BJ (cell line): ENCODE measurements at places on chromosomes 16 and 17.

- no peak for DNase-seq
Observed at GRCh38 chr17:4476017-4476416, 22.7 kb upstream of the SPNS2 start.

DNA sequence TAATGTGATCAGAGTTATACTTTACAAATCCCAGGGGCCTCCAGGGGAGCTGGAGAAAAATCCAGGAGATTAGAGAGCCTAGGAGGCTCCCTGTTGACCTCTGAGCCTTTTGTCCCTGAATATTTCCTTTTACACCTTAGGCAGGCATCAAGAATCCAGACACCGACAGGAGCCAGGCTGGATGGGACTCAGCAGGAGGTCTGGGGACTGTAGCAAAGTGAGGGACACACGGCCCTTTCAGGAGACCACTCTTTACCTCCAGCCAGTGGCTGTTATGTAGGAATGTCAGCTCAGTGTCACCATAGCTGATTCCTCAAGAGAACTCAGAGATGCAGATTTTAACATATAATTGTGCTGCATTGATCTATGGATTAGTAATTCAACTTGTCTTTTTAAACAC, 198.4 kb downstream of the SHISA9 start:
- DNase-seq = no peak

- DNase-seq = no peak
Observed at GRCh38 chr16:87996962-87997880, 46.0 kb downstream of the BANP start.

GRCh38 chr17:76166906-76167305, 25.9 kb upstream of the FOXJ1 start:
- no peak for DNase-seq

- DNase-seq = no peak
Observed at GRCh38 chr16:49457196-49457595, 83.6 kb downstream of the C16orf78 start.

DNA sequence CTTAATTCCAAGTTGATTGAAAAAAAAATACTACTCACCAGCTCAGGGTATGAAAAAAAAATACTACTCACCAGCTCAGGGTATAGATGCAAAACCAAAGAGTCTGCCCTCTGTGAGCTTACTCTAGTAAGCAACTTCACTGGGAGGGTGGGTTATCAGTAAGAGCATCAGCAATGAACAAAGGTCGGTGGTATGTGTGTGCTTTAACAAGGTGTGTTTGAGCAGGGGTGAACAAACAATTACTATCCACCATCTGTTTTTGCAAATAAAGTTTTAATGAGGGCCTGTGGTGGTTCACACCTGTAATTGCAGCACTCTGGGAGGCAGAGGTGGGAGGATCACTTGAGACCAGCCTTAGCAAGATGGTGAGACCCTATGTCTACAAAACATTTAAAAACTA, 20.0 kb downstream of the NUFIP2 start:
- no peak for DNase-seq

GRCh38 chr17:49556223-49556943, 19.3 kb upstream of the NXPH3 start:
- DNase-seq = no peak

GRCh38 chr17:80252871-80253270, 7.8 kb upstream of the RNF213 start:
- no peak for DNase-seq

DNA sequence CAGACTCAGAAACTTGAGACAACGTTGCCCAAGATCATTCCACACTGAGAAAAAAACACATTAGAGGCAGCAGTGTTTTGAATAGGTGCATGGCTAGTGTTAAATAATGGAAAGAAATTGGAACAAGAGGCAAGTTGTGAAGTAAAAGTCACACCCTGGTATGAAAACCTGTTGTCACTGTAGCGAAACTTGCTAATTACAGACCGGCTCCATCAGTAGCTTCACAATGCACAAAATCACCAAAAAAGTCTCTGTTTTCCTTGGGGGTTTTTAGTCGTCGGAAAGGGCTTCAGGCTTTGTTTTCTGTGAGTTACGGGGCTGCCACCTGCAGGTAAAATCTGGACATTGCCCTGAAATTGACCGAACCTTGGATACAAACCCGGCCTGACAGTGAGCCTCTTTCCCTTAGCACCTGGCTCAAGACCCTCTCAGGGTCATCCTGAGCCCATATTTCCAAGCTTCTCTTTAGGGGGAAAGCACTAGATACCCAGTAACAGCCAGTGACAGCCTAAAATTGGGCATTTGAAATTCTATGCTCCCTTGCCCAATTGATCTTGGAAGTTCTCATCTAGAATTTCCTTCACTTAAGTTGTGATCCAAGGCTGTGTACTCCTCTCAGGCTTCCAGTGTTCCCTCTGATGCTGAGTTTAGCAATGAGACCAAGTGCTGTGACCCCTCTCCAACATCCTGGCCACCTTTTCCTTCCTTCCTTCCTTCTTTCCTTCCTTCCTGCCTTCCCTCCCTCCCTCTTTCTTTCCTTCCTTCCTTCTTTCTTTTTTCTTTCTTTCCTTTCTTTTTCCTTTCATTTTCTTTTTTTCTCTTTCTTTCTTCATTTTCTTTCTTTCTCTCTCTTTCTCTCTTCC, 7.2 kb upstream of the GRB2 start:
- no peak for DNase-seq

DNA sequence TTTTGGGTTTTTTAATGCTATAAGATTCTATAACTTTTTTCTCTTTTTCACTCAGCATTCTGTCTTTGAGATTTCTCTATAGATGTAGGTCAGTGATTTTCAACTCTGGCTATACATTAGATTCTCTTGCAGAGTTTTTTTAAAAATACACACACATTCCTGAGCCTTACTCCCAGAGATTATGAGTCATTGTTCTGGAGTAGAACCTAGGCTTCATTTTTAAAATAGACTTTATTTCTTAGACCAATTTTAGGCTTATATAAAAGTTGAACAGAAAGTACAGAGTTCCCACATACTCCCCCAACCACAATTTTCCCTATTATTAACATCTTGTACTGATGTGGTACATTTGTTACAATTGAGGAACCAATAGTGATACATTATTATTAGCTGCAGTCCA, 63.3 kb downstream of the CYB561 start:
- no peak for DNase-seq

GRCh38 chr17:80605326-80606066, 60.9 kb downstream of the RPTOR start:
- DNase-seq = no peak

DNA sequence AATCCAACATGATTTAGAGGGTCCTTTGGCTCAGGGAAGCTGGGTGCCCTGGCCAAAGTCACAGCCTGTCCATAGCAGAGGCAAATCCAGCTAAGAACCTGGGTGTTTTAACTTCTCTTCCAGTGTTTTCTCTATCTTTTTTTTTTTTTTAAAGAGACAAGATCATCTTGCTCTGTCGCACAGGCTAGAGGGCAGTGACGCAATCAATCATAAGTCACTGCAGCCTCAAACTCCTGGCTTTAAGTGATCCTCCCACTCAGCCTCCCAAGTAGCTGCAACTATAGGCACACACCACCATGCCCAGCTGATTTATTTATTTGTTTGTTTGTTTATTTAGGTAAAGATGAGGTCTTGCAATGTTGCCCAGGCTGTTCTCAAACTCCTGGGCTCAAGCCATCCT, 14.8 kb upstream of the GRIN2A start:
- no peak for DNase-seq

DNA sequence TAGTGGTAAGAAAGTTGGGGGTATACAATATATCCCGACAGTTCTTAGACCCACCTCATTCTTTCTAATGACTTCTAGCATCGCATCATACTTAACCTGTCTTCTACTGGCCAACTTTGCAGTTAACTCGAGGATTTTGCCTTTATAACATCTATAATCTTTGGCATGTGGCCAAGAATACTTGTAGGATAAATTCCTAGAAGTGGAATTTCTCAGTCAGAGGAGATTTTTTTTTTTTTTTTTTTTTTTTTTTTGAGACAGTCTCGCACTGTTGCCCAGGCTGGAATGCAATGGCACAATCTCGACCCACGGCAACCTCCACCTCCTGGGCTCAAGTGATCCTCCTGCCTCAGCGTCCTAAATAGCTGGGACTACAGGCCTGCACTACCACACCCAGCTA, 253.5 kb downstream of the MRTFB start:
- DNase-seq = no peak

DNA sequence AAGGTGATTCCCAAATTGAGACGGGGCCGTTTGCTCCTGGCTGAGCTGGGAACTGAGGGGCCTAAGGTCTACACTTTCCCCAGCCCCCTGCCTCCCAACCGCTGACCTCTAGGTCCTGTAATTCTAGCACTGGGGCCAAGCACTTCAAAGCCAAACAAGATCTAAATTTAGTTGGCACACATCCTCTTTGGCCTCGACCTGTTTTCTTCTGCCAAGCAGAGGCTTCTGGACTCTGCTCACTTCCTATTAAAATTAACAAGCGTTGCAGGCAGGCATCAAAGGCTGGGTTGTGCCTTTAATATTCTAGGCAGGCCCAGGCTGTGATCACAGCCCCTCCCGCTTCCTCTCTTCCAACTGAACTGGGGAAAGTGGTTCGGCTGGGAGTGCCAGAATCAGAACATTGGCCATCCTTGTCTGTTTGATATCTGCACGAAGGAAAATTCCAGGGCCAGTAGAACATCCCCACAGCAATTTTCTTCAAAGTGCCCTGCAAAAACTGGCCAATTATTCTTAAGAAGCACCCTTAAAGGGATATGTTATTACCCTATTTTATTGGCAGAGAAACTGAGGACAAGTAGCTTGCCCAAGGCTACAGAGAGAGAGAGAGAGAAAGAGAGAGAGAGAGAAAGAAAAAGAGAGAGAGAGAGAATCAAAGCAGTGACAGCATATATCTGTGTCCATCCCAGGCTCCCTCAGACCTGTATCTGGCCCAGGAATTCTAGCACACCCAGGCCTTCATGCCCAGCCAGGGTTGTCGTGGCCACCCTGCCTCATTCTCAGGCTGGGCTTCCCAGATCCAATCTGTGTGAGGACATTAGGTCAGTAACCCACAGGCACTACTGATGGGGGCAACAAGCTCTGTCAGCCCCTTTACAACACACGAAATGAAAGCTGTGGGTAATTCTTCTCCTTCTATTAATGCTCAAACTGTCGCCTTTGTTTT, 12.8 kb upstream of the MT4 start:
- no peak for DNase-seq

- DNase-seq = no peak
Observed at GRCh38 chr17:31008374-31009041, 37.7 kb downstream of the RNF135 start.

DNA sequence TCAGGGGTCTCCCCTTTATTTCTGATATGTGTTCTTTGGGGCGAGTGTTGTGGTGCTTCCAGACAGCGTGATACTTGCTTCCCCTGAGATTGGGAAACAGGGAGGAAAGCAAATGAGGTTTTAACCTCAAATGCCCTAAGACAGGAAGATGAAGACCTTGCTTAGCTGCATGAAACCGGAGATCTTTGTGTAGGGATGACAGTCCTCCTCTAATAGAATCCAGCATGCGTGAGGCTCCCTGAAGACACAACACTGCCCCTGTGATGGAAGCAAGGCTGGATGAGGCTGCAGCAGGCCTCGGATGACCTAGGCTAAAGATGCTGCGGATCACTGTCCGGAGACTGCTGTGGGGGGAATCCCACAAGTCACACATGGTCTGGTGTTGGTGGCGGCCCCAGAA, 491.0 kb downstream of the CDH13 start:
- DNase-seq = no peak

- DNase-seq = no peak
Observed at GRCh38 chr16:4053301-4053845, 62.9 kb downstream of the ADCY9 start.

DNA sequence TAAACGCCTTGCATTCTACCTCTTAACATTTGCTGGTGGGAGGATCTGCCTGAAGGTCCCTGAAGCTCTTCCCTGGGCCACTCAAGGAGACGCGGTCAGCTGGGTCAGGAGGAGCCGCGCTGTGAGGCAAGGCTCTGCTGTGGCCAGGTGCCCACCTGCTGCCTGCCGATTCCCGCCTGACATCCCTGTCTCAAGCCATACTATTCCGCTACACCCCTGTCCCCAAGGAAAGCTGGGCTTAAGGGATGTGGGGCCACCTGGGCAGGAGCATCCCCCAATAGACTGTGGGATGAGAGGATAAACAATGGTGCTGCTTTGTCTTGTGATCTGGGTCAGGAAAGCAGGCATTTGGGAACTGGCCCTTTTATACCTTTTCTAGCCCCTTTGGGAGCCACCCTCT, 5.1 kb downstream of the TPPP3 start:
- DNase-seq = no peak

GRCh38 chr17:61378658-61379456, 20.8 kb upstream of the TBX2 start:
- DNase-seq = no peak

GRCh38 chr16:56700195-56700594, 17.9 kb downstream of the MT1X start:
- DNase-seq = no peak

- DNase-seq = no peak
Observed at GRCh38 chr17:1221209-1221608, 41.4 kb upstream of the ABR start.

GRCh38 chr16:67749436-67750078, 30.4 kb upstream of the GFOD2 start:
- no peak for DNase-seq

DNA sequence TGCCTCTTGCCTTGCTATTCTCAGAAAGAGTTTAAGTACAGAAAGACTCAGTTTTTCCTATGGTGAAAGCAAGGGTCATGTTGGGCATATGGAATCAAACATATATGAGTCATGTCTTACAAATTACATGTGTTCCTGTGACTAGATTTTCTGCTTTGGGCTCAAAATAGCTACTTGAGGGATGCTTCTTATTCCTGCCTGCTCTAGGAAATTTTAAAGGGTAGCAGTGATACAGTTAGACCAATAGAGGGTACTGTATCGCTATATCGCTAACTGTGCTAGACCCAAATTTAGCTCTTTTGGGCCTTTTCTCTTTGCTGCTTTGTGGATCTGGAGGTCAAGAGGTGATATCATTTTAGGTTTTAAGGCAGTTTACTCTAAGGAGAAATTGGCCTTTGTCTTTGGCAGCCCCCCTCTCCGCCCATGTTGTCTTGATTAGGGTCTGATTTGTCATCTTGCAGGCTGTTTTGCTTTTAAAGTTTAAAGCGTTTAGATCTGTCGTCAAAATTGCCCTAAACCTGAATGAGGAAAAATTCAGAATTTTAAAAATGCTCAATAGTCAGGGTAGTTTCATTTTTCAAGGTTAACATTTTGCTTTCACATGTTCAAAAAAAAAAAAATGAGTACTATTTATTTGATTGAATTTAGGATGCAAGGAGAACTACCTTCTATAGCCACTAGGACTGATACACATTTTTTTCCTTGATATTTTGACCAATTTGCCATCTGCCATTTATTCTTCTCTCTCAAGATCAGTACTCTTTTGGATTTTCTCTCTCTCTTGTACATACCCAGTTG, 8.8 kb downstream of the NFATC3 start:
- DNase-seq = no peak

- no peak for DNase-seq
Observed at GRCh38 chr17:56594320-56595107, 1.0 kb downstream of the NOG start.

GRCh38 chr17:19269641-19270040, 32.5 kb downstream of the EPN2 start:
- DNase-seq = no peak

DNA sequence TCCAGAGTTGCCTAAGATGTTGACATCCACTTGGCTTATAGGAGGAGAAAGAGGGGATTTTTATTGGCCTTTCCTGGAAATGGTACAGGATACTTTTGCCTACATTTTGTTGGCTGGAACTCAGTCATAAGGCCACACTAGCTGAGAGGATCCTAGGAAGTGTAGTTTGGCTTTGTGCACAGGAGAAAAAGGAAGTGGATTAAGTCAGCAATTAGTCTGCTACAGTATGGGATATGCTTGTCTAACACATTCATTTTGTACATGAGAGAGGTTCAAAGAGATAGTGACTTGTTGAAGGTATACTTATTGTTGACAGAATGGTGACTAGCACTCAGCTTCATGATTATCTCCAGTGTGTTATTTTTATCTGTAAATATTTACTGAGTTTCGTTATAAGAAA, 10.3 kb downstream of the UTP18 start:
- DNase-seq = no peak
